ENCODE measurements at places on chromosomes 2 and 18.

- DNase-seq, result no peak
These were observed 17.6 kb downstream of the SATB2 start for GRCh38 chr2:199440118-199440517.

- DNase-seq, result no peak
These were observed 186.3 kb downstream of the GPD2 start for GRCh38 chr2:156622491-156622890.

DNA sequence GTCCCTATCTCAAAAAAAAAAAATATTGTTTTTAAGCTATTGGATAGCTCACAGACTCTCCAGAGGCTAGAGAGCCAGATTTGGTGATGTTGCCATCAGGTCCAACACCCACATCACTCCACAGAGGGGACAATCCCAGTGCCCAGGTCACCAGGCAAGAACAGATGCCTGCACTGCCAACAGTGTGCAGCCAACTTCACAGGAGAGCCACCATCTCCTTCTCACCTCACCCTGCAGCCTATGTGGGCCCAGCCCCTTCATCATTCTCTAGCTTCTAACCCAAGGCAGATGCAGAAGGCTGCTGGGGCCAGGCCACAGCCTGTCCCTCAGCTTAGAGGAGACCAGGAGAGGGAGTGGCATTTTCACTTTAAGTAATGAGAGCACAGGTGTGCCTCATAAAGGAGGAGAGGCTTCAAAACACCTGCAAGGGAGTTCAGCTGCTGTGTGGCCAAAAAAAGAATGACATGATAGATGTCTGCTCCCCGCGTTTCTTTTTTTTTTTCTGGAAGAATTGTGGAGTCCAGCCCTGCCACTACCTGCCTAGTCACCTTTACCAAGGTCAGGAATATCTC is 98.0 kb upstream of the ZSWIM2 start:
- DNase-seq, result no peak

DNA sequence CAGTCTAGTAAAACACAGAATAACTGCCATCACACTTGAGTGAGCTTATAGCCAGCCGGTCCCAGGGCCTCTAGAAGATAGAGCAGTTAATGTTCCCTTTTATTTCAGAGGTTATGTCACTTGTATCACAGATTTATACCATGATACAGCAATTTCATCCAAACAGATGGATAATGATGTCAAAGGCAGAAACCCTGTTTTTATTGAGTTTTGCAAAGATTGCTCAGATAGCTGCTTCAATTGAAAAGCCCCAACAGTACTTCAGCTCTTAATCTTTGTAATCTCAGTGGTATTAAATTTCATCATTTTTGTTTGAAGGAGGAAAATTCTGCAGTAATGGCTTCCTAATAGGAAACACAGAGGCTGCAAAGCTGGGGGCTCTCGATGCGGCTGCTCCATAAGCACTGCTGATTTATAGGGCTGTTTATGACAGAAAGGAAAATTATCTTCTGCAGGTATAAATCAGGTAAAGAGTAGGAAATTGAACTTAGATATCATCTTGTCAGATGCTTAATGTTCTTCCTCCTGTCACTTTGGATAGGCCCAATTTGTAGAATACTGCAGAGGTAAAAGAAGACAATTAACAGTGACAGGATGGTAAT is 112.3 kb downstream of the LNPK start:
- DNase-seq, result no peak

- DNase-seq, result no peak
These were observed 74.2 kb downstream of the MBP start for GRCh38 chr18:77058290-77058835.

DNA sequence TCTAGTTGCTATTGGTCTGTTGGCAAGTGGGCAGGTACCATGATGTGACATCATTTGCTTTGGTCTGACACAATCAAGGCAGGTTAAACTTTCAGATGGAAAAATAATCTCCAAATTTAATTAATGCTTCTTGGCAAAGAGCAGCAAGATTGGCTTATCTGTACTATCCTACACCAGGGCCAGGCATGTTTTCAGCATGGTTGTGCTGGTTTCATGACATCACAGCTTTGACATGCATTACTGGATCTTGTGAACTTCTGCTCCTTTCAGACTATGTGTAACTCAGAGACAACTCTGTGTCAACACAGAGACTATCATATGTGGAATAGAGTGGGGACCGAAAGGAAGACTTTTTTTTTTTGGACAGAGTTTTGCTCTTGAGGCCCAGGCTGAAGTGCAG is 520.5 kb downstream of the TDRD15 start:
- DNase-seq, result no peak

DNA sequence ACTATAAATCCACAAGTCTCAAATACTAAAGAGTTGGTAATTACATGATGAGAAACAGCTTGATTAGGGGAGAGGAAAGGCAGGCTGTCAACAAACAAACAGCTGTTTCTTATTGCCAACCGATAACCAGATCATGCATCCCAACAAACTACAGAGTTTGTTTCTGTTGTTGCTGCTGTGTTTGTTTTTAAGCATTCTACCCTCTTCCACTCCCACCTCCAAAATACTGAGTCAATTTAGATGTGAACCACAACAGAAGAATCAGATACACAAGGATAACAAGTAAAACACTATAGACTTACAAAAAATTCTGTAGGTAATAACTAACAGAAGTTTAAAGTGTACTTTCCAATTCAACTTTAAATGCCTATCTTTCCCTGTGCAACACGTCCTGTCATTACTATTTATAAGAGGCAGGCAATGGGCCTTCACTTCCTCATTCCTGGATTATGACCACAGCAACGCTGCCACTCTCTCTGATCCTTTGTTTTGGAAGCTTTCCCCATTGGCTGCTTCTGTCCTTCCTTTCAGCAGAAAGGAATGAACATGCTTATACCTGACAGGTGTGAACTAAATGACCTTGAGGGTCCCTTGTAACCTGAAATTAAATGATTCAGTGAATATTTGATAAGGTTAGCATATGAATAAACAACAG is 152.0 kb downstream of the SRBD1 start:
- no peak for DNase-seq

GRCh38 chr2:63675026-63675425 is 86.3 kb downstream of the MDH1 start:
- DNase-seq, result no peak

Measured in glutamatergic neuron (in vitro differentiated cells).